ENCODE measurements at places on chromosomes 6 and 20. TPM values are rescaled to one million over a fixed set of nuclear protein-coding genes. Genes with fewer than 3 reads are reported as not detected.

Gene RAB44
- not detected for total RNA-seq

DNA sequence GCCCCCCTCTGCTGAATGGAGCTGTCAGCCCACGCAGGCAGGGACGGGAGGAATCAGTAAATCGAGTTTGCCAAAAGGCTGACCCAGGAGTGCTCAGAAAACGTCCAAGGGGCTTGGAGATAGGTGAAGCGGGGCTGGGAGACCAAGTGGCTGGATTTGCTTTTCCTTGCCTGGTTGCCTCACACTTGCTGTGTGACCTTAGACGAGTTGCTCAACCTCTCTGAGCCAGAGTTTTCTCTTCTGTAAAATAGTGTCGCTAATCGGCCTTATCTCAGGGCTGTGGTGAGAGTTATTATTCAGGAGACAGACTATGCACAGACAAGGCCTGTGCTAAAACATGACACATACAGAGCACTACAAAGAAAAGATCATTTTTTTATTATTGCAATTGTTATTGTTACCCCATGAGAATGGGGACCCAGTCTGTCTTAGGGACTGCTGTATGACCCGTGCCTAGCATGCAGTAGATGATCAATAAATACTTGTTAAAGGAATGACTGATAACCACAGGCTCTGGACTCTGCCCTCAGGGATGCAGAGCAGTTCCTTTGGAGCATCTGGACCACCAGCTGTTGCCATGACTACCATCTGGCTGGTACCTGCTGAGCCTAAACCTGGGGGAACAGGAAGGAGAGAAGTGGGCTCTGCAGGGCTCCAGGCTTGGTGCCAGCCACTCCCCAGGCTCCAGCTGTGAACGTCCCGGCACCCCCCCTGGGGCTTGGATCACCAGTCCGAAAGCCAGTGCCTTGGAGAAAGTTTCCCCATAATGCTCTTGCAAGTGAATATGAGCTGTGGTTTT, 901 bp downstream of the KCNK15 start:
- DNase-seq = peak; percentile 21

GRCh38 chr6:6346427-6347023, 26.1 kb upstream of the F13A1 start:
- no peak for DNase-seq

DNA sequence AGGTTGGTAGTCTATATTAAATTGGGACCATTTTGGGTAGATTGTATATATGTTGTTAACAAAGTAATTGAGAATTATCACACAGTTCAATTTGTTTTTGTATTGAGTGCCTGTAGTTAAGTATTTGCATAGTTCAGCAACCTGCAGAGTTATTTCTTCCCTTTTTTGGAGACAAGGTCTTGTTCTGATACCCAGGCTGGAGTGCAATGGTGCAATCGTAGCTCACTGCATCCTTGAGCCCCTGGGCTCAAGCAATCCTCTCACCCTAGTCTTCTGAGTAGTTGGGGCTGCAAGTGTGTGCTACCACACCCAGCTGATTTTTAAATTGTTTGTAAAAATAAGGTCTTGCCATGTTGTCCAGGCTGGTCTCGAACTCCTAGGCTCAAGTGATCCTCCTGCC, 250.5 kb downstream of the UTRN start:
- no peak for DNase-seq

GRCh38 chr6:32117461-32117860, 8.3 kb upstream of the TNXB start:
- DNase-seq = no peak

DNA sequence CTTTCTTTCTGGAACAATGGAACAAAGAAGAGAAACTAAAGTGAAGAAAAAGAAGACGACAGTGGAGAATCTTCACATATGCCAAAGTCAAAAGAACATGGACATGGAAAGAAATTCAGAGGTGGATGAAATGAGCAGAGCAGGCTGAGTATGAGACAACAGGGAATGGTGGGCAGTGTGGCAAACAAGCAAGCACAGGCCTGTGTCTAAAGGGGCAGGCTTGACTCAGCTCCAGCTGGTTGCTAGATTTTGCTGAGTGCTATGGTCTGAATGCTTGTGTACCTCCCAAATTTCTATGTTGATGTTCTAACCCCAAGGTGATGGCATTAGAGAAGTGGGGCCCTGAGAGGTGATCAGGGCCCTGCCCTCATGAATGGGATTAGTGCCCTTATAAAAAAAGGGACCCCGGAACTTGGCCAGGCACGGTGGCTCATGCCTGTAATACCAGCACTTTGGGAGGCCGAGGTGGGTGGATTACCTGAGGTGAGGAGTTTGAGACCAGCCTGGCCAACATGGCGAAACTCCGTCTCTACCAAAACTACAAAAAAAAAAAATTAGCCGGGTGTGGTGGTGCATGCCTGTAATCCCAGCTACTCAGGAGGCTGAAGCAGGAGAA, 49.6 kb downstream of the ZMYND8 start:
- no peak for DNase-seq

Gene SLC17A3
- total RNA-seq = not detected

Data from HT-29 (cell line).